ENCODE measurements at places on chromosomes 1 and 21. TPM values are rescaled to one million over a fixed set of nuclear protein-coding genes. Genes with fewer than 3 reads are reported as not detected.

MIER1 gene
- polyA plus RNA-seq, result 12.7 TPM

TFF2 gene
- polyA plus RNA-seq, result 2,390 TPM

RGSL1 gene
- polyA plus RNA-seq, result not detected

LHX8 gene
- 0.05 TPM for polyA plus RNA-seq

RGS13 gene
- 2.6 TPM for polyA plus RNA-seq

ZSWIM5 gene
- 0.76 TPM for polyA plus RNA-seq

Data from stomach (tissue), 19 donors.